ENCODE measurements at places on chromosomes 16 and 17.

DNA sequence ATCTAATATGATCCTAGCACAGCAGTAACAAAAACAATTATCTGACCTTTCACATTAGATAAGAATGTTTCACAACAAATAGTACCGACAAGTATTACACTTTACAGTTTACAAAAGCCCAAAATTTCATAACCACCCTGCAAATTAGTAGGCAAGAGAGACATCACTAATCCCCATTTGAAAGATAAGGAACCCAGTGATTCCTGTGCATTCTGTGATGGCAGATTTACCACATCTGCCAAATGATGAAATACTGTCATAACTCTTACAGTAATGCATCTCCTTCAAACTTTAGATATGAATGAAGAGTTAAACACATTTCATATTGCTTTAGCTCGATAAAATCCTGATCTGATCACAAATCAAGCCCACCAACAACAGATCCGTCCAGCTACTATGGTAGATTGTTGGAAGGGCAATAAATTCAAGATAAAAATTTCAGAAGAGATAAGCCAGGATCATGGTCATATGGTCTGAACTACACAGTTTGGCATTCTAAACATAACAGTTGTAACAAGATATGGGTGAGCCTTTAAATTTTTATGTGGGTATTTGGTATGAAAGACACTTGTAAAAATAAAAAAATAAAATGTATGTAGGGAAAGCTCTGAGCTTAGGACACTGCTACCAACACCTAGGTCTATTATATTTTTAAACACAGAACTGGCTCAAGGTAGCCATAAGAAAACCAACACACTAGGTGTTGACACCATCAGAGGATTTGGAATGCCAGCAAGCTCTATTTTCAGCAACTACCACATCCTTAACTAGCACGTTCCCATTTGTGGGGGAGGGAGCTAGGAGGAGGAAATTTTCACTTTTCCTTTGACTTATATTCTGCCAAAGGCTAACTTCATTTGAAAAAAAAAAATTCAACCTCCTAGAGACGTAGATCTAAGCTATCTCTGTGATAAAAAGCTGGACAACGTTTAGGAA lies 9.3 kb downstream of the YWHAE start:
- DNase-seq = no peak

DNA sequence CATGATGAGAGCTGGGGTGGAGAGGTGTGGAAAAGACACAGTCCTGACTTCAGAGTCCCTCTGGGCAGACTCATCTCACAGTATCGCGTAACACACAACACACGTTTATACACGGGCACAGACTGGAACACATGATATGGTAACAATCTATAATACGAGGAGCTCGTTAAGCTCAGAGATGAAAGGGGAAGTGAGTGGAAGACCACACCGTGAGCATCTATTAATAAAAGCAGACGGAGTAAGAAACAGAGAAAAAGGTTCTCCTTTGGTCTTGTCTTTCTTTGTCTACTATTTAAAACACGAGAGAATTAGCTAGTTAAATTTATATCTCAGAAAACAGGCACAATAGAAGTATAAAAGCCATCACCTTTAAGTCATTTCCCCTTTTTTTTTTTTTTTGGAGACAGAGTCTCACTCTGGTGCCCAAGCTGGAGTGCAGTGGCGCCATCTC lies 13.5 kb downstream of the ANKRD11 start:
- DNase-seq = no peak

DNA sequence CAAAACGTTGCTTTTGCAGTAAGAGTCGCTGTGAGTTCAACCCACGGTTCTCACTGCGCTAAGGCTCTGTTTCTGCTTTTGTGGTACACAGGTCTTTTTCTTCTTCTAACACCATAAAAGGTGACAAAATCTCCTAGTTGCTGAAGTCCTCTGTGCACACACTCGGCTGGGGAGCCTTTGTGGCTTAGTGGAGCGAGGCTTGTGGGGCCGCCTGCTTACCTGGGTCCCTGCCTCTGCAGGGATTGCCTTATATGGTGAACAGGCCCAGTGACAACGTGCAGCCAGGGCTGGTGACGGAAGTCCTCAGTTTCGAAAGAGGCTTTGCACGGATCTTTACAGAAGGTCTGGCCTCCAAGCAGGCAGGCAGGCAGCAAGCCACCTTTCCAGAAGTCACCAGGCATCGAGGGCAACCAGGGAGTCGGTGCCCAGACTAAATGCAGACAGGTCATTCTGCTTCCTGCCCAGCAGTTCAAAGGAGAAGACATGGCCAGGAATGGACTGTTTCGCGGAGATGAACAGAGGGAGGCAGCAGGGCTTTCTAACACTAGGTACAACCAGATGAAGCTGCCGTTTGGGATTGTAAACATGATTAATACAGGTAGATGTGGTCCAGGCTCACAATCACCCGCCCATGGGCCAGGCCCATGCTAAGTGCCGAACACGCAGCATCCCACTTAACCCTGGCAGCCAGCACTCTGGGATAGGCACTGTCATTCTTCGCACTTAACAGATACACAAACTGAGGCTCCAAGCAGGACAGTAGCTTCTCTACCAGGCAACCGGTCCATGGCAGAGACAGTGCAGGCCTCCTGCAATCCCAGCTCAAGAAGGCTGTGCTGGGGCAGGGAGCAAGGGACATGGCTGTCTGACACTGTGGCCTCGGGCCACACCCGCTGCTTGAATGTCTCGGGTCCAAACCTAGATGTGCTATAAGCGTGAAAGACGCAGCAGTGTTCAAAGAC lies 10.7 kb upstream of the MEAK7 start:
- peak; percentile 83 for DNase-seq

DNA sequence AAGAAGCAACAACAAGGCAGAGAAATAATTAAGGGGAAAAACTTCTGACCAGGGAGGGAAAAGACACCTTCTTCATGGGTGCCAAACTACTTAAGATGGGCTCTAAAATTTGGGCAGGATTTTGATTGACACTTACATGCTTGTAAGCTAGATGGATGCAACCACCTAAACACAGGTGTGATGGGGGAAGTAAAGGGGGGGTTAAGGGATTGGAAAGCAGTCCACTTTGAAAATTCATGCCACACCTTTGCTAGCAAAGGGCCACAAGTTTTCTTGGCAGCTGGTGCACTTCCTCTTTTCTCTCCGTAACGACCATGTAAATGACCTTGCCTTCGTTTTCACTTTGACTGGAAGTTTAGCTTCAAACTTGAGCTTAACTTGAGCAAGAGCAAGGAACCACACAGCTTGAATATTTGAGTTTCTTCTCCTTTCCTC lies 14.3 kb upstream of the PRKAR1A start:
- DNase-seq = peak; percentile 12

GRCh38 chr16:68636818-68637217 lies 8.3 kb upstream of the CDH3 start:
- no peak for DNase-seq

- DNase-seq = no peak
Measured at GRCh38 chr16:65372171-65372570, 250.3 kb upstream of the CDH11 start.

GRCh38 chr17:42868338-42868737 lies 17.3 kb downstream of the AOC3 start:
- no peak for DNase-seq

DNA sequence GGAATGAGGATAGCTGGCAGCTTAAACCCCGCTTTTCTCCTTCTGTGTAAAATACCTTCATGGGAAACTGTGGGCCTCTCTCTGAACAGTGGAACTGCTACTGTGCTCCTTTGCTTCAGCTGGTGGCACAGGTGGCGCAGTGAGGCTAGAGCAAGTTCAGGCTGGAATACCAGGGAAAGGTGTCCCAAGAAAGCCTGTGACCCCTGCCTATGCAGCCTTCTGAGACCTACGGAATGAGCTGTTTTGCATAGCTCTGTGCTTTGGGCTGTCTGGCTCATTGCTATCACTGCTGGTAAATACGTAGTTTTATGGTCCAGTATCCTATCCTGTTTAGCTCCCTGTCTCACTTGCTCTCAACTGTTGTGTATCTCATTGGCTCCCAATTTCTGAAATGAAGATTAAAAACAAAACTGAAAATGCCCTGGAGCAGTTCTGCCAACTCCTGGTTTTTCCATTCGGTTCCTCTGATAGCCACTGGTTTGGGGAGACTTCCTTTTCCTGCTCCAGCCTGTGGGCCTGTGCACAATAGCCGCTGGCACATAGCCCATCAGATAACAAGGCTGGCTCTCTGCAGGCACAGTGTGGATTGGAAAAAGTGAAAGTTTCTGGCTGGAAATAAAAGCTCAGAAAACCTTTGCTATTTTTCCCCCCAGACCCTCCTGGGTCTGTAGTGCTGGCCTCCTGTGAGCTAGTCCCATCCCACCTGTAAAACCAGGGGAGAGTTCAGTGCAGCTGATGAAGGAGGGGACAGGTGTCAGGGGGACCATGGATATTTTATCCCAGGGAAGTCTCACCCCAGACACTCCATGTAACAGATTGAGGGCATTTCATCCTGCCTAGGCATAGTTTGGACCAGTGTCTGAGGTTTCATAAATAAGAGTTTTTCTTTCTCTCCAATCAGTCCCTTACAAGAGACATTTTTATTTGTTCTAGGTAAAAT lies 24.0 kb downstream of the LIMD2 start:
- DNase-seq = no peak

DNA sequence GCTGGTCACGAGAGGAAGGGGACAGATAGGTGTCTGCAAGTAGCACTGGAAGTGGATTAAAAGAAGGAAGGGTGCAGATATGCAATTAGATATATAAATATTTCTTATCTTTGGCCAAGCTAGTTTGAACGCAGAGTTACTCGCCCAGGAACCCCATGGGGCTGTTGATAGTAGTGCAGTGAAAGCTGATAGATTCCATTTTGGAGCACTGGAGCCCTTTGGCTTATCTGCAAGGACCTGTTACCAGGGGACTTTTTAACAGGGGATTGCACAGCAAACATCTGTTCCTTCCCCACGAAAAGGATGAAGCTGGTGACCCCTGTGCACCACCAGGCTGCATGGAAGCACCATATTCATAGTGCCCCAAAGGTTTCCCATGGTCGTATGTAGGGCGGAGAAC lies 218.7 kb downstream of the SHISA9 start:
- no peak for DNase-seq

- no peak for DNase-seq
Measured at GRCh38 chr16:82943371-82943770, 316.6 kb downstream of the CDH13 start.

- no peak for DNase-seq
Measured at GRCh38 chr17:15274017-15274416, 8.9 kb upstream of the PMP22 start.

- DNase-seq = no peak
Measured at GRCh38 chr16:3481696-3482658, 13.3 kb downstream of the C16orf90 start.

DNA sequence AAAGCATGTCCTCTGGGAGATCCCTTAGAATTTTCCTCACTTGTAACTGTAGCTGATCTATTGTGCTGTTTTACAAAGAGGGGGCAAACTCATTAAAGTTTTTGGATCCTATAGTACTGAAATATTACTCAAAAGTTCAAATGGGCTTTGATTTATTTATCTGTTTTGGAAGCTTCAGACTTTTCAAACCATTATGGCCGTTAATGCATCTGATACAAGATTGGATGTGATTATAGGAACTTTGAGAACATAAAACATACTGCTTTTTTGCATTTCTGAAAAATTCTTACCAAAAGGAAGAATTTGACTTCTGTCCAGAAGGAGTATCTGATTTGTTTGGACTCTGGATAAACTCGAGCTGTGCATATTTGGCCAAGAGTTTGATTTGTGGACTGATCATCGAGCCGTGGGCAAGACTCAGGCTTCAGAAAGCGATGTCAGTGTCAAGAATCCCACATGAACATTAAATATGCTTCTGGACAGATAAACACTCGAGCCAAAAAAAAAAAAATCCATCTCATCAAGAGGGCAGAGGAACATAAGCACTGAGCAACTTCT lies 8.2 kb upstream of the MARCHF10 start:
- no peak for DNase-seq

DNA sequence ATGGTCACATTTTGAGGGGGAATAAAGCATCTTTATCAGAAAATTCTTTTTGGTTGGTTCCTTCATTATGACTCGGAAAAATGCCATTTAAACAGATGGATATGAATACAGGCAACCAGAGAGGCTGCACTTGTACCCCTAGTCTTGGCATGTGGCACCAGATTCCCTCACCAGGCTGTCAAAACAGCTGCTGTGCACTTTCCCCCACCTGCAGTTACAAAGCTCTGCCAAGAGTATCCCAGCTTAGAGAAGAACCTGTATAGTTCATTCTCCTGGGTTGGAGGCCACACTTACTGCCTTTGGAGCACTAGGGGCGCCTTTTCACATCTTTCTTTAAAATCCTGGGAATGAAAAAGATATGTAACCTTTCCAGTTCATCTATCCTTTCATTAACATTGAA lies 190.3 kb downstream of the KIF2B start:
- DNase-seq = no peak

DNA sequence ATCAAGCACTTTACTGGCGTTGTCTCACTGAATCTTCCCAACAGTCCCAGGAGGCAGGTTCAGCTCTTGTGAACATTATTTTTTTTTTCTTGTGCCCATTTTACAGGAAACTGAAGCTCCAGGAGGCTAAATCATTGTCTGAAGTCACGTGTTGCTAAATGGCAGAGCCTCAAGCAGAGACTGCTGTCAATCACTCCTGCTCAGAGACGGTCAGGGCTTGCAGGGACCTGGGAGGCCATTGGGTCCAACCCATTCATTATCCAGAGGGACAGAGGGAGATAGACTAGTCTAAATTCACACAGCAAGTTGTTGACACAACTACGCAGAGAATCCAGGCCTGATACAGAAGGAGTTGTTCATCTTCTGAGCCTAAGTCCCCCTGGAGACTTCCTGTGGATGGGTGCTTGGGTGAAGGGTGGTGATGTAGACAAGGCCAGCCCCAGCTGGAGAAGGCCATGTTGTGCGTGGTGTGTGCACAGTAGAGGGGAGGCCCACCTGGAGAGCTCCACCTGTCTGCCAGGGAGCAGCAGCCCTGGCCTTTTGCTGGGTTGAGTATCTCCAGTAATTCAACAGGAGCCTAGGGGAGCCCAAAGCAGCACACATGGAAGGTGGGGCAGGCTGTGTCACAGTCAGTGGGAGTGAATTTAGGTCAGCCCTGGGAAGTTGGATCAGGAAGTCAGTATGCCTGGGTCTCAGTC lies 24.3 kb upstream of the C1QL1 start:
- DNase-seq = no peak

DNA sequence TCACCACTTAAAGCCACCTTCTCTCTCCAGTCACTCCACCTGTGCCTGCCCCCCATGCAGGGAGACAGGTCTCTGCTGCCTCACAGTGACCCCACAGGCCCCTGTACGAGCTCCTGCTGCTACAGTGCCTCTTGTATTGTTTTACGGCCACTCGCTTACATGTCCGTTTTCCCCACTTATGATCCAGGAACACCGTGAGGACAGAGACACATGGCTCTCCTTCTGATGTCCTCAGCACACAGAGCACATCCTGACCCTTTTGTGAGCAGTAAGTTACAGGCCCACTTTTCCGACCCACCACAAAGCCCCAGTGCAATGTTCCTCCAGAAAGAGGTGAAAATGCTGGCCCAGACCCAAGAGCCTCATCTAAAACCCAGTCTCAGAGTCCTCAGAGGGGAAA lies 84.8 kb upstream of the GNAO1 start:
- DNase-seq = no peak

DNA sequence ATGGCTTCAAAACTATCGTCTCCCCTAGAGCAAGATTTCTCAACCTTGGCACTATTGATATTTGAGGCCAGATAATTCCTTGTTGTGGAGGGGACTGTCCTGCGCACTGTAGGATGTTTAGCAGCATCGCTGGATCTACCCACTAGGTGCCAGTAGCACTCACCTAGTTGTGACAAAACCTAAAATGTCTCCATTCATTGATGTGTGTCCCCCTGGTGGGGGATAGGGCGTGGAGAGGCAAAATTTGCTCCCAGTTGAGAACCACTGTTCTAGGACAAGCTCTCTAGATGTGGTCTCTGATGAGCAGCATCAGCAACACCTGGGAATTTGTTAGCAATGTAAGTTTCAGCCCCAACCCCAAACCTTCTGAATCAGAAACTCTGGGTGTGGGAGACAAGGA lies 259.0 kb downstream of the XYLT1 start:
- peak; percentile 13 for DNase-seq

Measured in CD4-positive, alpha-beta T cell treated with Interleukin-15 for 4 hours (primary cell).